ENCODE measurements at places on chromosomes 1 and 21. TPM values are rescaled to one million over a fixed set of nuclear protein-coding genes. Genes with fewer than 3 reads are reported as not detected.

Gene RASAL2
- 42.6 TPM for total RNA-seq

Gene HSF2BP
- total RNA-seq: 1.8 TPM

Gene PLA2G4A
- total RNA-seq: 4.8 TPM

Gene ASPM
- 0.45 TPM for total RNA-seq

Gene IVL
- total RNA-seq: not detected

Gene OR2L5
- total RNA-seq: not detected

Gene E2F2
- total RNA-seq: 2.1 TPM

Gene NTNG1
- total RNA-seq: 8.2 TPM

Gene RIPK4
- total RNA-seq: 0.09 TPM

Gene SPRR2F
- not detected for total RNA-seq

Gene MYCL
- total RNA-seq: 2.5 TPM

Gene LCE2A
- not detected for total RNA-seq

Gene CELA2B
- not detected for total RNA-seq

Gene NR5A2
- 6.9 TPM for total RNA-seq

Gene PADI2
- total RNA-seq: 21.2 TPM

Gene SON
- 375 TPM for total RNA-seq

Gene TATDN3
- 15.9 TPM for total RNA-seq

All from sciatic nerve (tissue), 2 donors.